ENCODE measurements at places on chromosomes 7 and 10.

DNA sequence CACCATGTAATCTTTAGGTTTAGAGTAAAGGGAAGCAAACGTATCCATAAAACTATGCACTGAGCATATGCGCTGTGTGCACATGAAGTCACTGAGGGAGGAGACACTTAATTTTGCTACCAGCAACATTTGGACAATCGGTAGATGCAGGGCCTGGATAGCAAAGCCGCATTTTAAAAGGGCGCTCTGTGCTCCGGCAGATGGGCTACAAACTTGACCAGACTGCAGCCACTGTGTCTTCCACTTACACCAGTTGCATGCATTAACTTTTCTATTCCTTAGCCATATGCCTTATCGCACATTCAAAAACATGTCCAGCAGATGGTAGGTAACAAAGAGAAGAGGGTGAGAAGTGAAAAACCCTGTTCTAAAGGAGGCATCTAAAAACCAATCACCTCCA is 18.3 kb downstream of the FAM171A1 start:
- no peak for DNase-seq

DNA sequence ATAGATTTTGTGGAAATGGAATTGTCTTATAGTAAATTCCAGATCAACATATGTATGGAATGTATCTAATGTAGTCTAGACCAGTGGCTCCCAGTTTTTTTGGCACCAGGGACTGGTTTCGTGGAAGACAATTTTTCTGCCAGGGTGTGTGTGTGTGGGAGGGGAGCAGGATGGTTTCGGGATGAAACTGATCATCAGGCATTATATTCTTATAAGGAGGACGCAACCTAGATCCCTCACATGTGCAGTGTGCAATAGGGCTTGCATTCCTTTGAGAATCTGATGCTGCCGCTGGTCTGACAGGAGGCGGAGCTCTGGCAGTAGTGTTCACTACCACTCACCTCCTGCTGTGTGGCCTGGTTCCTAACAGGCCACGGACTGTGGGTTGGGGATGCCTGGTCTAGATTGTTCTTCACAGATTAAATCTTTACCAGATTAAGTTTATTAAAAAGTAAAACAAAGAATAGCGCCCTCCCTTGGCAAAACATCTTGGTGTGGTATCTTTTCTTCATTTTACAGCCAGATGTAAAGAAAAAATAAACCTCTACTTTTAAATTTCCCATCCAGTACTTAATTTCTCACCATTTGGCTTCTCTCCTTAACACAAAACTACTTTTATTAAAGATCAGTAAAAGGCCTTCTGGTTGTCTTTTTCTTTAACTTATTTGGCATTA is 48.4 kb downstream of the SEPTIN7 start:
- no peak for DNase-seq

DNA sequence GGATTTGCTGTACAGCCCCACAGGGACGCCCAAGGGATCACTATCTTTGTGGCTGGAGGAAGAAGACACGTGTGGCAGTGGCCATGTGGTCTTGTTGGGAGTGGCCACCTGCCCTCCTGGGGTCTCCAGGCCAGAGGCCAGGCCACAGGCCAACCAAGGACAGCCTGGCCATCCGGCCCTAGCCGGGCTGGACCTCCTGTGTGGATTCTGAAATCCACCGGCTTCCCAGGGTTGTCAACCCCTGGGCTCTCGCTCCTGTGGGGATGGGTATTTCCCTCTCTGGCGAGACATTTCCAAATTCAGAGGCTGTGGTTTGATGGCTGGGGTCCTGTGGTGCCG is 31.5 kb upstream of the CFAP46 start:
- DNase-seq: no peak

- no peak for DNase-seq
These were observed 90.8 kb upstream of the NRG3 start for GRCh38 chr10:81784111-81784597.

GRCh38 chr10:57694956-57695608 is 572.6 kb downstream of the IPMK start:
- DNase-seq: no peak

- DNase-seq: no peak
These were observed 889 bp upstream of the GPR15LG start for GRCh38 chr10:84172467-84173356.

- peak; percentile 32 for DNase-seq
These were observed at the start of gene PPP1R9A for GRCh38 chr7:94907026-94907810. Gene PPP1R9A (plus strand): TSS chr7:94907594. CDS start chr7:94910114, 2,520 bp downstream.

GRCh38 chr10:110413903-110414547 is 83.7 kb upstream of the DUSP5 start:
- no peak for DNase-seq

DNA sequence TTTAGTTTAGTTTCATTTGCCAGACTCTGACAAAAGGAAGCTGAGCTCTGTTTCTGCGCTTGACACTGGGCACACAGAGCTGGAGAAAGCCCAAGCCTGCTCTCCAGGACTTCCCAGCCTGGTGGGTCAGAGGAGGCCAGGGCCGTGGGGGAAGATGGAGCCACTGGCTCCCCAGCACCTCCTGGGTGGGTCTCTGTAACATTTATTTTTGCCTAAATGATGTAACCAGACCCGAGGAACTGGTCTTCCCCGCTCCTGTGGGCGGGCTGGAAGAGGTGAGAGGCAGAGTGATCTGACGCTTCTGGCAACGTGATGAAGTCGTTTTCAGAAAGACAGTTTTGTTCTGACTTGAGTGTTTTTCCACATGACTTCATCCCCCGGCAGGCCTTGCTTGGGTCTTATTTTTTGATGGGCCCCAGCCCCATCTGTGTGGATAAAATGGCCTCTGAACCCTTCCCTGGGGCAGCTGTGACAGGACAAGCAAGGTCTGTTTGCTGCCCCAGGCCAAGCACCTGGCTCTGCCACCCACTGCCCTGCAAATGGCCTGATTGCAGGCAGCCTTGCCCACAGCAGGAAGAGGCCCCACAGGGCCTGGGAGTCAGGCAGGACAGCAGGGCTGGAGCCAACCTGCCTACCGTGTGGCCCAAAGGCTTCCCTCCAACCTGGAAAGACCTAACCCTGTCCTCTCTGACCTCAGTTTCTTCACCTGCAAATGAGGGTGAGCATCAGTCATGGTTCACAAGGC is 304.9 kb upstream of the ZMIZ1 start:
- DNase-seq: no peak

- DNase-seq: no peak
These were observed 25.0 kb downstream of the PRKAR2B start for GRCh38 chr7:107069457-107069856.

DNA sequence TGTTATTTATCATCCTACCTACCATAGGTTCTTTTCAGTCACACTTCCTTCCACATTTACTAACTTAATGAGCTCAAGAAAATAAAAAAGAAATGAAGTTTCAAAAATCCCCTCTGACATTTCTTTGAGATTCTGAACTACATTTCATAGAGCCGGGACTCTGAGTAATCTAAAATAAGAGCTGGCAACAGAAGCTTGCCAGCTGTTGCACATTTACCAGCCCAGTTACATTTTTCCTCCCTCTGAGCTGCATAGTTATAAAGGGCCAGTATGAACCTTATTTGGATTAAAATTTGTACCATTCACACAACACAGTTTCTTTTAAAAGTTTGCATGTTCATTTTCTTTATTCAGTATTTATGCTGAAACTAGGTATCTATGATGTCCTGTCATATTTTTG is 119.5 kb upstream of the CAV2 start:
- no peak for DNase-seq

DNA sequence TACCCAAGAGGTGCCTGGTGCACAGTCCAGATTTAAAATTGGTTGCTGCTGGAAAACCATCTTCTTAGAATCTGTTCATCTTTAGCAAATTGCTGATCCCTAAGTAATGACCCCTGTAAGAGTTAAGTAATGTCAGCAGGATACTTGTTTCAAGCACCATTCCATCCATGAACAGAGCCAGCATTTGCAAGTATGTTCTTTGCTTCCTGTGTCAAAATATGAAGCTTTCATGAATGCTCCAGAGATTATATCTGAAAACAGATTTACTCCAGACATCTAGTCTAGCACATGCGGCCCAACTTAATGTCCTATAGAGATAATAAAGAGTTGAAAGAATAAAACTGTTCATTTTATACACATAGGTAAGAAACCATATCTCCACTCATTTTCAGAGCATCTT is 98.7 kb upstream of the ZNF438 start:
- no peak for DNase-seq

- DNase-seq: no peak
These were observed 83.3 kb upstream of the MKLN1 start for GRCh38 chr7:131244259-131244852.

- no peak for DNase-seq
These were observed 290.3 kb downstream of the TNS3 start for GRCh38 chr7:47291461-47292081.

- peak; percentile 44 for DNase-seq
These were observed 95.7 kb downstream of the DNAJB6 start for GRCh38 chr7:157432541-157432956.

GRCh38 chr7:47327346-47327697 is 254.6 kb downstream of the TNS3 start:
- DNase-seq: no peak

- DNase-seq: no peak
These were observed 26.7 kb downstream of the TAS2R41 start for GRCh38 chr7:143504215-143504936.

GRCh38 chr7:91503934-91504555 is 239.8 kb downstream of the FZD1 start:
- DNase-seq: no peak

- no peak for DNase-seq
These were observed 717.2 kb downstream of the TNS3 start for GRCh38 chr7:46864716-46865115.

GRCh38 chr10:113130014-113130641 is 180.1 kb downstream of the TCF7L2 start:
- DNase-seq: no peak

DNA sequence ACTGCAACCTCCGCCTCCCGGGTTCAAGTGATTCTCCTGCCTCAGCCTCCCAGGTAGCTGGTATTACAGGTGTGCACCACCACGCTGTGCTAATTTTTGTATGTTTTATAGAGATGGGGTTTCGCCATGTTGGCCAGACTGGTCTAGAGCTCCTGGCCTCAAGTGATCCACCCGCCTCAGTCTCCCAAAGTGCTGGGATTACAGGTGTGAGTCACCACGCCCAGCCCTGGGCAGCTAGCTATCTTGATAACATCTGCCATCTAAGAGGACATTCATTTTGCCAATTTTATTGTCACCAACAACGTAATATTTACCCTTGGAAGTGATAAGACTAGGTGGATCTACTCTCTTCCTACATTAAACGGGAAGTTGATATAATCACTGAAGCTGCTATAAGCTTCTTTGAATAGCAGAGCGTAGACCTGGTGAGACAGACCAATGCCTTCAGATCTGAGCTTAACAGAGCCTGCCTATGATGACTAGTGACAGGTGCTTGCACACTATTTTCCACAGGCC is 39.7 kb upstream of the SLC35B4 start:
- DNase-seq: no peak

GRCh38 chr7:25158966-25159365 is 33.9 kb upstream of the CYCS start:
- DNase-seq: no peak

Data from SHP77 treated with DMSO at 0.1 percent for 48 hours (cell line).